ENCODE measurements at places on chromosomes 4 and X. TPM values are rescaled to one million over a fixed set of nuclear protein-coding genes. Genes with fewer than 3 reads are reported as not detected.

C4orf51 gene
- total RNA-seq, result not detected

TMPRSS11A gene
- total RNA-seq, result not detected

RASL11B gene
- total RNA-seq, result not detected

MAGEB10 gene
- not detected for total RNA-seq

COL25A1 gene
- 4.6 TPM for total RNA-seq

MID1 gene
- 12.9 TPM for total RNA-seq

PPARGC1A gene
- total RNA-seq, result not detected

MSX1 gene
- total RNA-seq, result 3.5 TPM

MAGEA11 gene
- not detected for total RNA-seq

ODAM gene
- not detected for total RNA-seq

IL9R gene
- total RNA-seq, result not detected

DCAF4L1 gene
- 0.09 TPM for total RNA-seq
